Fibroblast of villous mesenchyme (primary cell): ENCODE measurements at places on chromosomes 1 and 21.

GRCh38 chr1:11406845-11407244 is 72.1 kb upstream of the DISP3 start:
- no peak for DNase-seq

DNA sequence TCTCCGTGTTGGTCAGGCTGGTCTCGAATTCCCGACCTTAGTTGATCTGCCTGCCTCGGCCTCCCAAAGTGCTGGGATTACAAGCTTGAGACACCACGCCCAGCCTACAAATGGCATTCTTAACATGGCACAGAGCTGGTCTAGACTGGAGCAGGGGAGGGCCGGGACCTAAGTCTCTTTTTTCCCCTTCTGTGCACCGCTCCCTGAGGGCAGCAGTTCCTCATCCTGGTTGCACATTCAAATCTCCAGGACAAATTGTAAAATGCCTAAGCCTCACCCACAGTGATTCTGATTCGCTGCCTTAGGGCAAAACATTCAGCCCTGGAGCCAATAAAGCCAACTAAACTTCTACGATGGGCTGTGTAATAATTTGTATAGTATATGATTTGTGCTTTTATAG is 10.1 kb upstream of the AVPR1B start:
- no peak for DNase-seq

DNA sequence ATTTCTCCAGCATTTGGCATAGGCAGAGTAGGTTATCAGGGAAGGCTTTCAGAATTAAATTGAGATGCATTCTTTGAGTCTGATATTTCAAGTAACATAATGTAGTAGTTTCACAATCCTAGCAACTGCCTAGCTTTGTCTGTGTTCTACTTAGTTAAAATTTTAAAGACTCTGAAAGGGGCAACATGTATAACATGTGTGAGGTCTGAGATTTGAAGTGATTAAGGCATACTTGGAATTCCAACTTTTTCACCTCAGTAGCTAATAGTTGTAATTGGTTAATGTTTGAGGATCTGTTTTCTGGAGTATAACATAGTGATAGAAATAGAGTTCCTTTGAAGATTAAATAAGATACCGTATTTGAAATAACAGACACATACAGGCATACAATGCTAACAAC is 335.2 kb upstream of the BEND5 start:
- DNase-seq = no peak

GRCh38 chr1:12458571-12458970 is 159.4 kb downstream of the DHRS3 start:
- no peak for DNase-seq

GRCh38 chr21:39314143-39315027 is 953 bp upstream of the BRWD1 start:
- peak; percentile 70 for DNase-seq

- DNase-seq = peak; percentile 85
These were observed 100.0 kb upstream of the HNRNPU start for GRCh38 chr1:244964112-244964971.

- DNase-seq = no peak
These were observed 76.8 kb downstream of the FOXJ3 start for GRCh38 chr1:42258218-42258617.

DNA sequence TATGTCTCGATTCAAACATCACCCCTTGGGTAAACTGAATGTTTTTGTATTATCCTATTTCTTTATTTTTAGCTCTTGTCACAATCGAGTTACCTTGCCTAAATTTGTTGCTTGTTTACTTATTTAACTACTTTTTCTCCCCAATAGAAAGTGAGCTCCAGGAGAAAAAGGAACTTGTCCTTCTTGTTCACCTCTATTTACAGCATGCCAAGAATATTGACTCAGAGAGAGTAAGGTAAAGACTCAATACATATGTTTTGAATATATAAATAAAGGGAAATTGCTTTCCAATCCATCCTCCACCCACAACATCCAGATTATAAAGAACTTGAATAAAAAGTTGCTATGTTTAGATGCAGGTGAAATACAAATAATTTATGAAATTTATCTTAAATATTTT is 107.3 kb upstream of the PDC start:
- DNase-seq = no peak

DNA sequence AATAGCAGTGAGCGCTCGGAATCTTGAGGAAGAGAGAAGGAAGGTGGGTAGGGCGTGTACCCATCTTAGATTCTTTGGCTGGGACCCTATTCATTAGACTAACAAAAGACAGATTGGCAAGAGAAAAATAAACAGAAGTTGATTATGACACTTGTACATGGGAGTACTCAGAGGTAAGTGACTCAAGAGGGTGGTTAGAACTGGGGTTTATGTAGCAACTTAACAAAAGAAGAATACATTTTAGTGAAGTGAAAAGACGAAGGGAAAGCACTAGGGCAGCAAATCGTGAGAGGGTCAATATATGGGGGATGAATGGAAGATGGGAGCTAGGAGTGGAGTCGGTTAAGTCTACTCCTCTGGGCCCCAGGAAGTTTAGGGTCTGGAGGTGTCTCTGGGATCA is 25.8 kb upstream of the RCC2 start:
- DNase-seq = no peak

GRCh38 chr1:40861224-40862003 is 749 bp downstream of the CITED4 start:
- DNase-seq = peak; percentile 59

DNA sequence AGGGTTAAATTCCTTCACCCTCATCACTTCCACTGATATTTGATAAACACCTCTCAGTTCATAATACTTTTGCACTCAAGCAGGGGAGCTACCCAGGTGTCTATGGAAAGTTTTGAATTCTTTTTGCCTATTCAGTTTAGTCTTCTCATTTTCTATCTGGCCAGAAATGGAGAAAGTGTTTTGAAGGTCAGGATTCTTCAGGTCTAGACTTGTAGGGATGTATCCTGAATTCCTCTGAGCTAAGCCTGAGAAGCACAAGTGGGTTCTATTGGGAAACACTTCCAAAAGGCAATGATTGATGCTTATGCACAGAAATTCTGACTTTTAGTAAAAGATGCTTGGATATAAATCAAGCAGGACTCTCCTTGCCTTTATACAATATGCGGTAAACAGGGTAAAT is 217.8 kb upstream of the HOOK1 start:
- DNase-seq = no peak

GRCh38 chr1:25522031-25522655 is 21.3 kb upstream of the LDLRAP1 start:
- no peak for DNase-seq

DNA sequence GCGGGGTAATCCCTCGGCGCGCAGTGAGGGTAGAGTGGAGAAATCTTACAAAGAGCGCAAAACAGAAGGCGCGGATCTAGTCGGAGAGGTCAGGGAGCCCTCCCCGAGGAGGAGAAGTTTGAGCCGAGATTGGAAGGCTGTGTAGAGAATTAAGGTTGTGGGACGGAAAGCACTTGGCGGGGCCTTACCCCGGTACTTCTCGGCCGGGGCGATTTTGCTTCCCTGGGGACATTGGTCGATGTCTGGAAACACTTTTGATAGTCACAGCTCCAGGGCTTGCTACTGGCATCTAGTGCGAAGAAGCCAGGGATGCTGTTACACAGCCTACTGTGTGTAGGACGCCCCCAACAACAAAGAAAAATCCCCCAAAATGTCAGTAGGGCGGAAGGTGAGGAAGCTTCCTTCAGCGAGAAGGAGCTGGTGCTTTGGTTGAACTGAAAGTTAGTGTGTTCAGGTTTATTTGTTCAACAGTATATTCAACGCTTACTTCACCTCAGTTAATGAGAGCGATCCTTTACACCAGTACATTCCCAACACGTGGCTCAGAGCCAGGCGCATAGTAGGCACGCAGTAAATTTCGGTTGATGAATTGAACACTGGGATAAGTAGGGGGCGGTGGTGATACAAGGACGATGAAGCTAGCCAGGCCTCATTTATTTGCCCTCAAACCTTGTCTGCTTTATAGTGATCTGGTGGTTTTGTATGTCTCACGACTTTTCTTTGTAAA is 807 bp downstream of the CEP85 start:
- DNase-seq = peak; percentile 29
